LHCN-M2 (cell line): ENCODE measurements at places on chromosomes 11 and 22.

DNA sequence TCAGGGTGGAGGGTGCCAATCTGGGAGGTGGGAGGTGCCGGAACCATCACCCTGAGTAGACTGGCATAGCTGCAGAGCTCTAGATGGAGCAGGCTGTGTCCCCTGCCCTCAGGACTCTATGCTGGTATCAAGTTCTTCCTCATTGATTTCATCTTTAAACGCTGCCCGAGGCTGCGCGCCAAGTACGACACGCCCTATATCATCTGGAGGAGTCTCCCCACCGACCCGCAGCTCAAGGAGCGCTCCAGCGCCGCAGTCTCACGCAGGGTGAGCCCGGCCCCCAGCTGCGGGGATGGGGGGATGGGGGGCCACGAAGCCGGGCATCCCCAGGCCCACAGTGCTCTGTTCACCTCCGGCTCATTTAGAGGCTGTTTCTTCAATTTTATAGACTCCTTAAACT, 52.5 kb downstream of the GRAMD4 start:
- no peak for DNase-seq

DNA sequence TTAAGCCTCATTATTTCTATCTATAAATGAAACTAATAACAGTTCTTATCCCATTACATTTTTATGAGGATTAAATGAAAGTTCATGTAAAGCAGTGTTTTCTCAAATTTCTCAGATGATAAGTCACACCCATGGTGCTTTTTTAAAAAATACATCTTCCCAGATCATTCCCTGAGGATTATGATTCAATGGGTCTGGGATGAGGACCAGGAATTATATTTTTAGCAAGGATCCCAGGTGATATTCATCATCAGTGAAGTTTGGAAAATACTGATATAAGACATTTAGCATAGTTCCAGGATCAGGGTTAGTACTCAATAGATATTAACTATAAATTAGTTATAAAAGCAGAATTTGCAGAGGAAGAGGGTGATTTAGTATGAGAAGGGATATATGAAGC, 89.1 kb downstream of the BBOX1 start:
- no peak for DNase-seq

DNA sequence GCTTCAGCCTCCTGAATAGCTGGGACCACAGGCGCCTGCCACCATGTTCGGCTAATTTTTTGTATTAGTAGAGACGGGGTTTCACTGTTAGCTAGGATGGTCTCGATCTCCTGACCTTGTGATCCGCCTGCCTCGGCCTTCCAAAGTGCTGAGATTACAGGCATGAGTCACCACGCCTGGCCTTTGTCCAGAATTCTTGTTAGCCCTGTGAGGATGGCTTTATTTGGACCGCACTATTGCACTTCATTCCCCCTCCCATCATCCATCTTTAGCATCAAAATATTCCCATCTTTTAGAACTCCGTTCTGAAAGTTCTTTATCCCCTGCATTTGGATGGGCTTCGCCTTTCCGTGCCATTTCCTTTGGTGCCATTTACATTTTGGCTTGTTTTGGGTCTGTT, 2.6 kb downstream of the SAMM50 start:
- DNase-seq = no peak

GRCh38 chr22:22366537-22366936, 122.0 kb downstream of the VPREB1 start:
- DNase-seq = no peak

- DNase-seq = no peak
Observed at GRCh38 chr11:76839311-76839710, 21.4 kb upstream of the ACER3 start.

GRCh38 chr11:57781529-57781943, 19.9 kb downstream of the CTNND1 start:
- no peak for DNase-seq

- DNase-seq = peak; percentile 11
Observed at GRCh38 chr22:25027959-25028840, 75.7 kb downstream of the KIAA1671 start.

DNA sequence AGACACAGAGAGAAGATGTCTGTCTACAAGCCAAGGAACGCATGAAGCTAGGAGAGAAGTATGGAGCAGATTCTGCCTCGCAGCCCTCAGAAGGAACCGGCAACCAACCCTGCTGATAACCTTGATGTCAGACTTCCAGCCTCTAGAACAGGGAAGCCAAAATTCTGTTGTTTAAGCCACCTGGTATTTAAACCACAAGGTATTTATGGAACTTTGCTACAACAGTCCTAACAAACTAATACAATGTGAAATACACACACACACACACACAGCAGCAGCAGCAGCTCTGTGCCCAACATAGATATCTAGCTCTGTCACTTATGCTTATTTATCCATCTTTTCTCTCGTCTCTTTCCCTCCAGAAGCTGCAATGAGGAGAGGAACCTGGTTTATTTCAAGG, 400.0 kb downstream of the ETS1 start:
- no peak for DNase-seq

DNA sequence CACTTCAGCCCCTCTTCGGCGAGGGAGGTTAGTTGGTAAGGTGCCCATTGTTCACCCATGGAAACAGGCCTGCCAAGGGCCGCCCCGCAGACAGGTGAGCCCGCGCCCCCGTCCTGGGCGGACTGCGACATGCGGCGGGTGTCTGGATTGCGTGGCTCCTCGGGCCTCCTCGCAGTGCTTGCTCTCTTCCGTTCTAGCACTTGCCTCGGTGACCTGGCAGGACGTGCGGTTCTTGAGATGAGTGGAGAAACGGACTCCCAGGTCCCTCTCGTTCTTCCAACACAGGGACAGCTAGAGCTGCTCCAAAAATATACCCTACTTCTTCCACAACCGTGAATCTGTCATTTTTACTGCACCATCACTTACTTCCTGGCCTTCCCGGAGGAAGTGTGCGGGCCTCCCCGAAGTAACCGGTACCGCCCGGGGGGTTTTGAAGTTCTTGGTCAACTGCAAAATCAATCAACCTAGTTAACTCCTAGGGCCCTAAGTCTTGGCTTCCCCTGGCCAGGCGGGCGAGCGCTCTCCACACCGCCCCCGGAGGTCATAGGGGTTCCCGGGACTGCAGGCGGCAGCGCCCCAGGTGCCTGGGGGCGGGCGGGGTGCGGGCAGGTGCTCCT, 745 bp upstream of the ZBTB44 start:
- no peak for DNase-seq

DNA sequence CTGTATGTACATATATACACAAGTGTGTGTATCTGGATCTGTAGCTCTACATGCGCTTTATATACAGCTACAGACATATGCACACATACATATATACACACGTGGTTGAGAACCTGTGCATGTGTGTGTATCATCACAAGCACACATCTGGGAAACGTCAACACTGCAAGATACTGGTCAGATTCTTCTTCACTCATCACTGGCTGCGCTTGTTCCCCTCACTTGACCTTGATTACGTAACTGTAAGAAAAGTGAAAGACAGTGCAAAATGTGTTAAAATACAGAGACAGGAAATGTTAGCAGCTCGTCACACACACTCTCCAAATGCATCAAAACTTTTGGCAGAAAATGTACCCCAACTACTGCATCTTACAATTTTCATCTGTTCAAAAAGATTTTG, 51.9 kb upstream of the MN1 start:
- DNase-seq = no peak

GRCh38 chr11:59261150-59261549, 48.4 kb upstream of the MPEG1 start:
- DNase-seq = no peak

DNA sequence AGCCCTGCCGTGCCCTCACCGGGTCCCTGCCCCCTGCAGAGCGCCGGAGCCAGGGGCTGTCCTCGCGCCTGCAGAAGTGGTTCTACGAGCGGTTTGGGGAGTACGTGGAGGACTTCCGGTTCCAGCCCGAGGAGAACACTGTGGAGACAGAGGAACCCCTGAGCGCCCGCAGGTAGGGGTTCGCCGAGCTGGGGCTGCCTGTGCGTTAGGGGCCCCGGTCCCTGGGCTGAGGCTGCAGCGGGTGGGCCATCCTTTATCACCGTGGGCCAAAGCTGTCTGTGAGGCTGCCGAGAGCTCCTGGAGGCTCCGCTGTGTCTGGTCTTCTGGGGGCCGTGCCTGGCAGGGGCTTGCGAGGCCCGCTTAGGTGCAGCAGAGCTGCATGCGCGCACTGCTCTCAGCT, 42.8 kb downstream of the GRAMD4 start:
- no peak for DNase-seq

GRCh38 chr22:24827296-24827695, 21.3 kb downstream of the SGSM1 start:
- DNase-seq = no peak

DNA sequence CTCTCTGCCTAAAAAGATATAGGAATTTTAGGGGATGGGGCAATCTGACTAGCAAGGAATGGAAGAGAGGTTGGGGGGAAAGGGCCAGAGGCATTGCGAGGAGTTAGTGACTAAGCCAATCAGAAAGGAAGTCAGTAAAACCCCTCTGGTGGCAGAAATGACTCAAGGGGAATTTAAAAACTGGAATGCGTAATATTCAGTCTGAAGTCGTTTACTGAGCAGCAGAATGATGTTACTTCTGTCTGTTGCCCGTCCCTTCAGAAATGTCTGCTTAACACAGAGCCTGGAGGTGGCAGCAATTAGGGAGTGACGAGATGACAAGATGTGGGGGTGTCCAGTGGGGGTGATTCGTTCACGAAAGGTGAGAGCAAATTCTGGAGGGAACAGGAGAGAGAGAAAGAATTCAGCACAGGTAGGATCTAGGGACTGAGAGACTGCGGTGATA, 107.7 kb upstream of the CLMP start:
- no peak for DNase-seq

GRCh38 chr11:71199226-71199820, 53.1 kb downstream of the SHANK2 start:
- DNase-seq = no peak

DNA sequence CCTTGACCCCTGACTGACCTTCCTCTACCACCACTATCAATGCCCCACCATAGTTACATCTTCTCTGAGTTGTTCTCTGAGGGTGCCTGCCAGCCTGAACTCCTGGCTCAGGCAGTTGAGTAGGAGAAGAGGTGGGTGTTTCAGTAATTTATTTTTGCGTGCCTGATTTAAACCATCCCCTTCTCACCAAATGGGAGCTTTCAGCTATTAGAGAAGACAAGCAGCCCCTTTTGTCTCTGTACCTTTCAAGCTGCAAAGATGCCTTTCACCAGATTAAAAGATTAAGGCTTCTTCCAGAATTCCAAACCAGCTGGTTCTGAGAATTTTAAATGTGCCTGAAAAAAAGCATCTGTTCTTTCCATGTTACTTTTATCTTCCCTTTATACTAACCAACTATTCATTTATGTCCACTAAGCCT, 223.8 kb downstream of the FAM76B start:
- no peak for DNase-seq

DNA sequence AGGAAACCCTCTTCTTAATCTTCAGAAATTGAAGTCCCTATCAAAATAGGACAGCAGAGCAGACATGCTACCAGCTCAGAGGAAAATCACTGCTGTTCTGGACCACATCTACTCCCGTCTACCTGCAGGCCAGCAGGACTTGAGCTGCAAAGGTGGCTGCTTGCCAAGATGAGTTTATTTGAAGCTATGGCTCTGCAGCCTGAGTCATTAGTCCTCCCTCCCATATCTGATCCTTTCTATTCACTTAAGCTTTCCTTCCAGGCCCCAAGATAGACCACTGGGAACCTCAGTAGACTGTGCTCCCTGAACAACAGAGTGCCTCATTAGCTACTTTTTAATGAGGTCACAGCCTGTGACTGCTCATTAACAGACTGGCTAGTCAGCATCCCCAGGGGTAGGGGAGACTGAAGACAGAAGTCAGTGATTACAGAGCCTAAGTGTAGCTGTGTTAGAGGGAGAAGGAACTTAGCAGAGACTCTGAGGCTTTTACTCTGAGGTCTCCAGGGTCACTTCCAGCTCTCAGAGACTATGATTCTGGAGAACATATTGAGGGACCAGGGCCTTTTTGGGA, 6.8 kb upstream of the OR10A2 start:
- peak; percentile 2 for DNase-seq

DNA sequence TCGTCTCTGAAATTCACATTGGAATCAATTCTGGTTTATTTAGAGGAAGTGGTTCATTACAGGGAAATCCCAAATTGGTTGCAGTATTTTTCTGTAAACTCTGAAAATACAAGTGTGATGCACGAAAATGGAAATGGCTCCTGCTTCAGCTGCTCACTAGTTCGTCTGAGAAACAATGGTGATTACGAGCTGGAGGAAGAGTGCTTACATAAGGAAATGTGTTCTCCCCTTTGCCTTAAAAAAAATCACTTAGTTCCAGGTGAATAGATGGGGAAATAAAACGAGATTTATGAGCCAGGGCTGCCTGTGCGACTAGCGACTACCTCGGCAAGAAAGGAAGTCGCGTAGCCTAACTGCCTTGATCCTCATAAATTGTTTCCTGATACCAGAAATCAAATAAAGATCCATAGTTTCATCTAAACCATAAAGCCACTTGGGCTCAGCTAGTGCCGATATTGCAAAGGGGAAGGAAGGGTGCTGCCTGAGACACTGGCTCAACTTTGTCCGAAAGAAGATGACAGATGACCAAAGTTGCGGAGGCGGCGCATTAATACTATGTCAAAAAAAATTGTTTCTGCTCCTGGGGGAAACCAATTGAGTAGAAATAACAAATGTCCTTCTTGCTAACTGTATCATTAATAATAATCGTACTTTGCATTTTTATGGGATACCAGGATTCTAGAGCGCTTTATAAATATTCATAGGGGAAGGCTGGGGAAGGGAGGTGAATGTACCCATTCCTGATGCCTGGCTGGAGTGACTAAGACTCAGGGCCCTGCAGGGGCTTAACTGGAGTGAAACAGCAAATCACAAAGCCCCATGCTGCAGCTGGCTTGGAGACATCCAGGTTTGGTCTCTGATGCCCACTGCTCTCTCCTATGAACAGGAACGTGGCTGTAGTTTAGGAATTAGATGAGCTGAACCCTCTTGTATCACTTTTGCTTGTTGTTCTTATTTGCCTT, 185.7 kb downstream of the BLID start:
- DNase-seq = no peak

- no peak for DNase-seq
Observed at GRCh38 chr11:45428116-45428515, 142.0 kb upstream of the SYT13 start.

DNA sequence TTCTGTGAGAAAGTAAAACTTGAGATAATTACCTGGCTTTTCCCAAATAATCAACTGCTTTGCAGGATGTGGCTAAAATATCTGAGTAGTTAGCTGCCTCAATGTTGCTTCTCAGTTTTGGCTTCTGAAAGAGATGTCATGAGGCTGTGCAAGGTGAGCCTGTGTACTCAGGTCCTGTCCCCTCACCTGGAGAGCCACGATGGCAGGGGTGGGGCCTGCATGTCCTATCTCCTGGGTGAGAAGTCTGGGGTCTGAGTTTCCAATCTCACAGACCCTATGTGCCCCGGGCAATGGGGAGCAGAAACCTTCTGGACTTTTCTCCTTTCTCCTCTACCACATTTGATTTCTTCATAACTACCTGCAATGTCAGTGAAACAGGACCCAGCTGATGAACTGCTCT, 338.6 kb upstream of the B3GAT1 start:
- DNase-seq = no peak

GRCh38 chr11:75147875-75148263, 3.0 kb upstream of the SLCO2B1 start:
- no peak for DNase-seq

GRCh38 chr22:37676736-37677492, 1.5 kb downstream of the LGALS1 start:
- DNase-seq = peak; percentile 96

- DNase-seq = no peak
Observed at GRCh38 chr11:61183645-61184044, 19.7 kb upstream of the PGA3 start.

- DNase-seq = peak; percentile 65
Observed at GRCh38 chr11:38476808-38477575, 1879.0 kb upstream of the RAG2 start.
